NCI-H1092 (cell line): ENCODE measurements at places on chromosomes 5 and 9.
A peak's percentile ranks its signal among the peaks of the same experiment; 100 is the strongest.

GRCh38 chr5:72036951-72037350, 70.3 kb upstream of the MAP1B start:
- no peak for DNase-seq

DNA sequence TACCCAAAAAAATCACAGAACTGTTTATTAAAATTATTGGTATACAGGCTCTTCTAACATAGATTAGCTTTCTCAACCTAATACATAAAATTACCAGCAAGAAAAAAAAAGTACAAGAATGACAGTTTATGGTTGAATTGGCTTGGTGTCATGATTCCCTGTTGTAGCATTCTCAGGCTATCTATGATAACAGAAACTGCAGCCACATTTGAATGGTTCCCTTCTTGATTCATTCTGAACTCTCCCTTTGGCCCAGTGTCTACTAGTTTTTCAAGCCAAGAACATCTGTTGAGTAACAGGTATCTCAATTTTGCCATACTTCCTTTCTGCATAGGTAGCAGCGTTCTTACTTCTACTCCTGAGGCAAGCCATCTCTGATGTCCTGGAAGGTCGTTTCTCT, 3.0 kb downstream of the SPIN1 start:
- DNase-seq = no peak

GRCh38 chr5:131751506-131751905, 45.3 kb downstream of the FNIP1 start:
- DNase-seq = no peak

GRCh38 chr9:132622159-132622558, 39.8 kb downstream of the BARHL1 start:
- no peak for DNase-seq

GRCh38 chr5:132434416-132435286, 55.9 kb downstream of the IRF1 start:
- no peak for DNase-seq

- peak; percentile 58 for DNase-seq
These were observed 148.4 kb downstream of the MAPKAP1 start for GRCh38 chr9:125558453-125559092.

DNA sequence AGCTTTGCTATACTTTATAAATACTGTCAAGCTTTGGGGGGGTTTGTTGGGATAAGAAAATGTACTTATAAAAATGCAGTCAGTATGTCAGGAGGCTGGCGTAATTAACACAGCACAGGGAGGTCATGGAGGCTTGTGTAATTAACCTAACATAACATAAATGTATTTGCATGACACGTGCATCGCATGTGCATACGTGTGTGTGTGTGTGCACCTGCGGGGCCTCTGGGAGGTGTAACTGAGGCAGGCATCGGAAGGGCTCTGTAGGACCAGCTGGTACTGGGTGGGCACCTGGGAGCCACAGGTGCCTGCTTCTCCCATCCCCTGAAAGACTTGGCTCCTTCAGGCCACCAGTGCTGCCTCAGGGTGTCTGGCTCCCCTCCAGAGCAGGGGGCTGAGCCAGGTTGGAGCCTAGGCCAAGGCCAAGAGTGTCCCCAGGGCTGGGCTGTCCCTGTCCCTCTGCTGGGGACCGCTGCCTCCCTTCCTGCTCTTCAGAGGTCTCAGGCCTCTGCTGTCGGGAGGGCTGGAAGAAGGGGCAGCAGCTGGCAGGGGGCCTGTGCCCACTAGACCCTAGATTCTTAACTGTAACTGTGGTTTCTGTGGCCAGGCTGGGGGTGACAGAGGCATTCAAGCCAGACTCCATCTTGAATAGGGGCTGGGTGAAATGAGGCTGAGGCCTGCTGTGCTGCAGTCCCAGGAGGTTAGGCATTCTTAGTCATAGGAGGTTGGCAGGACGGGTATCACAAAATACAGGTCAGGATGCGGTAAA, 9.0 kb downstream of the FCN2 start:
- no peak for DNase-seq

DNA sequence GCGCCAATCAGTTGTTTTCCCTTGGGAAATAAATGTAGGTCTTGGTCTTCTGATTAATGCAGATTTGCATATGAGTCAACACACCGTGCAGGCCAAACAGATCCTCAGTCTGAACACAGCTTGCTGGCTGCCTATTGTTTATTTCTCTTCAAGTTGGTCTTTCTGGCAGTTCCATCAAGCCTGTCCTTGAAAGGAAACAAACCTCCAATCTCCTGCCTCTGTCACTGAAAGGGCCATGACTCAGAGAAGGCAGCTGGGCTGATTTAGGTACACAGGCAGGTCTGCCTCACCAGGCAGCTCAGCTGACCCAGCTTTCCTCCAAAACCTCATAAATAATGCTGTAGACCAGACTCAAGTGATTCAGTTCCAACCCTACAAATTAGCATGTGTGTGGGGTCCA, 175.9 kb downstream of the MAN2A1 start:
- no peak for DNase-seq

GRCh38 chr5:68070591-68071281, 144.8 kb upstream of the PIK3R1 start:
- DNase-seq = no peak

DNA sequence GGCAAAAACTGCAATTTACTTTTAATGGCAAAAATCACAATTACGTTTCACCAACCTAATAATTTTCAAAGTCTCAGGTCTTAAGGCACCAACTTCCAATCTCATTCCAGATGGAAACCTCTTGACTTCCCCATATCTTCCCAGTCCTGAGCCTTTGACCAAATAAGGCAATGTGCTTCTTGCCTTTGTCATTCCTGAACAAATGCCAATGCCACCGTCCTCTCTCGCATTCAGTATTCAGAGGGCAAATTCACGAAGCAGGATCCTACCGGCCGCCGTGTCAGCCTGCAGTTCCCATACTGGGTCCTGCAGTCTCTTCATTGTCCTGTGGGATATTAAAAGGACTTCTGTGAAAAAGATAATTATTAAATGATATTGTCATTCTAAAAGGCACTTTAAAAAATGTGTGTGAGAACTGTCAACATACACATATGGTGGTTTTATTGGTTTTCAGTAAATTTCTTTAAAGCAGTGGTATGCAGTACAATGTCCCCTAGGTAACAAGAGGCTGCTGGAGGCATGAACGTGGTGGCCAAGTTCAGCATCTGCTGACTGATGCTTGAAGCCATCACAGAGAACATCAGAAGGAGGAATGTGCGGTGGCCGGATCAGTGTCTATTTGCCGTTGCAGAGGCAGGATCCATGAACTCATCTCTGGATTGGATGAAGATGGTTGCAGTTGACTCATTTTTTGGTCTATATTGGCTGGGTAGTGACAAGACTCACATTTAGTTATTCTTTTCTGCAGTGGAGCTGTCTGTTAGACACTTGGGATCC, 101.4 kb upstream of the IRX4 start:
- no peak for DNase-seq

DNA sequence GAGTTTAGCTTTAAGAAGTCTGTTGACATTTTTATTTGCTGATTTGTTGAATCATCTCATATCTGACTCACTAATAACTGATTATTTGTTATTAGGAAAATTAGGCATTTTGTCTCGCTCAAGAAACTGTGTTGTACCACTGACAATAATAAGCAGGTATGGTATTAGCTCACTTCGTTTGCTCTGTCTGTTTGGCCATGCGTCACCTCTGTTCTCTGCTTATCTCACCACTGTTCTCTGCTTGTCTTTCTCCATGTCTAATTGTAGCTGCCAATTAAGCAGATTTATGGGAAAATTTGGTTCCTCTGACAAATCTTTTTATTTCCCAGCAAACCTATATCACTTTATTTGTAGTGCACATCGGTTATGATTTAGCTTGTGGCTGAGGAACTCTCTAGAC, 138.9 kb downstream of the WDR41 start:
- no peak for DNase-seq

- no peak for DNase-seq
These were observed 128.7 kb downstream of the NIPBL start for GRCh38 chr5:37005252-37005651.

GRCh38 chr5:24643880-24644279, 898 bp downstream of the CDH10 start:
- DNase-seq = no peak

GRCh38 chr5:168362097-168362885, 70.8 kb downstream of the WWC1 start:
- peak; percentile 16 for DNase-seq

- DNase-seq = no peak
These were observed 33.0 kb upstream of the SV2C start for GRCh38 chr5:76050134-76050533.

DNA sequence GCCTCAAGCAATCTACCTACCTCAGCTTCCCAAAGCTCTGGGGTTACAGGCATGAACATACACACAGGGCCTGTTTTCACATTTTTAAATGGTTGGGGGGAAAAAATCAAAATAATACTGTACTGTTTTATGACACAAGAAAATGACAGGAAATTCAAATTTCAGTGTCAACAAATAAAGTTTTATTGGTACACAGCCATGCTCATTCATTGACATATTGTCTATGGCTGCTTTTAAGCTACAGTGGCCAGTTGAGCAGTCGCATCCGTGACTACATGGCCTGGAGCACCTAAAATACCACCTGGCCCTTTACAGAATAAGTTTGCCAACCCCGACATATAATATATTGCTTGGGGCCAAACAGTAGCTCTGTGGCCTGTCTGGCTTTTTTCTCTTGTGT, 56.4 kb upstream of the GGTA1 start:
- DNase-seq = no peak

DNA sequence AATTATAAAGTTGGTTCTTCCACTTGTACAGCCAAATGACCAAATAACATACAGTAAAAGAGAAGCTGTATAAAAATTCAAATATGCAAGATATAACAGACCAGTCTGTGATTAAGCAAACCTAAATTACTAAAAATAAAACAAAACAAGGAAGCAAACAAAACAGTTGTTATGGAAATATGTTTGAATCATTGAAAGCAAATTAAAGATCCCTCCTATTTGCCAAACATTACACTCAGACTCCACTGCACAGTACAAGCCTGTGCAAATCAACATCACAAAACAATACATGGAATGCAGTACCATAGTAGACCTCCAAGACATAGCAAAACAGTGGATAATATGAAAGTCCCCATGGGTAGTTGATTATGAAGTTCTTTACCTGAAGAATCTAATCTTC, 288.1 kb upstream of the PTGER4 start:
- no peak for DNase-seq

DNA sequence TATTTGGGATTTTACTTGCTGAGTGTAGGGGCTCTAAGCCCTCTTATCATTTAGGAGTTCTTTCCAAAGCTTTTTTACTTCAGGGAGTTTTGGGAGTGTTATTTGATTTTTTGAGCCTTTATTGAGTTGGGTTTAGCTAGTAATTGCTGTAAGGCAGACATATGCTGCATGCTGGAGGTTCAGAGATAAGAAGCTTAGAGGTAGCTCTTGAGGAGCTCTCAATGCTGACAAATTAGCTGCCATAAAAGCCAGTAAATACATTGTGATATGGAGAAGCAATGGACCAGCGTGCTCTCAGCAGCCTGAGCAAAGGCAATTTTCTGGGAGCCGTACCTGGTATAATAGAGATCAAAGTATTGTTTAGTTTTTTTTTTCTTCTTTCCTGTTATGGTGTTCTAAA, 11.6 kb downstream of the ARHGEF28 start:
- no peak for DNase-seq

- DNase-seq = no peak
These were observed at the start of gene FGF18 for GRCh38 chr5:171418982-171419687. FGF18 (plus strand) TSS chr5:171419647; CDS start chr5:171420200, 553 bp downstream.

- no peak for DNase-seq
These were observed 40.6 kb downstream of the EXOC3 start for GRCh38 chr5:483434-484140.

DNA sequence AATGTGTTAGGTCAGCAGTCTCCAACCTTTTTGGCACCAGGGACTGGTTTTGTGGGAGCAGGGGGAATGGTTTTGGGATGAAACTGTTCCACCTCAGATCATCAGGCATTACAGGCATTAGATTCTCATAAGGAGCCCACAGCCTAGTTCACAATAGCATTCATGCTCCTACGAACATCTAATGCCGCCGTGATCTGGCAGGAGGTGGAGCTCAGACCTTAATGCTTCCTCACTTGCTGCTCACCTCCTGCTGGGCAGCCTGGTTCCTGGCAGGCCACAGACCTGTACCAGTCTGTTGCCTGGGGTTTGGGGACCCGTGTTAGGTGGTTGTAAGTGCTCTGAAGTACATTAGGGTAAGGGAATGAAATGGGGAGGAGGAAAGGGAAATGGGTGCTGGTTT, 9.7 kb upstream of the CTNNA1 start:
- DNase-seq = no peak

GRCh38 chr9:86668488-86668887, 278.8 kb downstream of the GAS1 start:
- no peak for DNase-seq

DNA sequence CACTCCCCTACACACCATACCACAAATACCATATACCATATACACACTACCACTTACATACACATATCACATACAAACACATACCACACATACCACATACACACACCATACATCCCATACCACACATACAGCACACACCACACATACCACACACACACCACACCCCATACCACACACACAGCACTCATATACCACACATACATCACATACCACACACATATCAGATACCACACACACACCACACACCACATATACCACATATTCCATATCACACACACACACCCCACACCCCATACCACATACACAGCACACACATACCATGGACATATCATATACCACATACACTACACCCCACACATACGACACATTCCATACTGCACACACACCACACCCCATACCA, 276.6 kb downstream of the GADD45G start:
- no peak for DNase-seq

DNA sequence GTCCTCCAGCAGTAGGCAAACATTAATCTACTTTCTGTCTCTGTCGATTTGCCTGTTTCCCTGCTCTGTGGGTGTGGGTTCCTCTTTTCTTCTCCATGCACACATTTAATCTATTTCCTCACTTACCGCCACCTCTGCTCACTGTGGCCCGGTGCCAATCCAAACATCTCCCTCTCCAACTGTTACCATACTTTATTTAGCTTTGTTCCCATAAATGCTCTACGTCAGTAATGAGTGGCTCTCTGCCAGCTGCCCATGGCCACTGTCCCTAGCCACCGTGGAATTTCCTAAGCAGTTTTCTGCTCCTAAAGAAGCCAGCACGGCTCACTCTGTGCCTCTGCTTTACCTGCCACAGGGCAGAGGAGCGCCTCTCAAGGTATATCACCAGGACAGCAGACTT, 19.5 kb upstream of the GOLPH3 start:
- DNase-seq = peak; percentile 91

DNA sequence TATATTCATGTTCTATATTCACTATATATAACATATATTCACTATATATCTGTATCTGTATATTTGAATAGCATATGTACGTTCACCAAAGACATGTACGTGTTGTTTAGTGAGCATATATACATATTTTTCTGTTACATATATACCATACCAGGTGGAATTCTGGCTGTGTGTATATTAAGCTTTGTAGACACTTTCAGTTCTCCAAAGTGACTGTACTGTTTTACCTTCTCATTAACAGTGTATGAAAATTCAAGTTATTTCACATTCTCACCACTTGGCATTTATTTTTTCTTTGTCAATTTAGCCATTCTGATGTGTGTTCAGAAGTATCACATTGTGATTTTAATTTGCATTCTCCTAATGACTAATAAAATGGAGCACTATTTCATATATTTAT, 52.2 kb downstream of the DROSHA start:
- no peak for DNase-seq
